Sigmoid colon (tissue), 7 donors: ENCODE measurements at places on chromosomes 3 and 15. TPM values are rescaled to one million over a fixed set of nuclear protein-coding genes. Genes with fewer than 3 reads are reported as not detected.

- DNase-seq = peak; percentile 28
Observed at GRCh38 chr15:75089456-75090387, 66.3 kb downstream of the PPCDC start.

- no peak for DNase-seq
Observed at GRCh38 chr3:99134986-99135385, 233.5 kb upstream of the DCBLD2 start.

DNA sequence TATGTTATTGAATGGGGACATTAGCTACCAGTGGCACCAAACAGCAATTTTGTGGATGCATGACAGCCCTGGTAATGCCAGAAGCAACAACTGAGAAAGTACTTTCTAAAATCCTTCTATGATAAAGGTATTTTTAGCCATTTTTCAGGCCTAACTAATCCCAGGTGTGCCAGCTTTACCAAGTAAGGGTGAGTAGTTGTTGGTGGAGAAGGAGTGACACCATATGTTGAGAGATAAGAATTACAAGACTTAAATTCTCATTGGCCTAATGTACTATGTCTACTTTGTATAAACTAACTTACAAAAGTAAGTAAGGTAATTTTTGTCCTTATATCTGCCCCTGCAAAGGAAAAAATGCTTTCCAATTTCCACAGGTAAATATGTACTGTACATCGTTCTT is 4.1 kb upstream of the COX17 start:
- DNase-seq = no peak

Gene DUOX2
- polyA plus RNA-seq = 0.92 TPM

Gene ZMYND10
- not detected for polyA plus RNA-seq

Gene GOLGA8G
- not detected for polyA plus RNA-seq
